ENCODE measurements at places on chromosomes 6 and 20. TPM values are rescaled to one million over a fixed set of nuclear protein-coding genes. Genes with fewer than 3 reads are reported as not detected.

Gene RBPJL
- not detected for total RNA-seq

Gene HCRTR2
- total RNA-seq = not detected

Gene CST3
- 131 TPM for total RNA-seq

Gene FAM120B
- total RNA-seq = 4.8 TPM

Gene FERMT1
- 0.56 TPM for total RNA-seq

Gene OPRL1
- total RNA-seq = 0.23 TPM

Gene GNL1
- total RNA-seq = 56.7 TPM

Gene PHACTR1
- total RNA-seq = 3.3 TPM

Gene ZBTB12
- total RNA-seq = 0.70 TPM

Gene TINAG
- not detected for total RNA-seq

Gene NRN1
- 37.3 TPM for total RNA-seq

Gene DLL1
- 2.2 TPM for total RNA-seq

Gene CGA
- total RNA-seq = not detected

Gene PROKR2
- not detected for total RNA-seq

Gene FLRT3
- 36.5 TPM for total RNA-seq

Gene AGER
- total RNA-seq = 0.41 TPM

Gene TLDC2
- not detected for total RNA-seq

Gene PRELID3B
- 53.4 TPM for total RNA-seq

Gene CDC5L
- 34.7 TPM for total RNA-seq

Gene KCNS1
- not detected for total RNA-seq

Gene KCNK5
- total RNA-seq = 0.58 TPM

Gene ZNF337
- total RNA-seq = 8.6 TPM

Gene TFAP2A
- 5.0 TPM for total RNA-seq

Gene NRSN1
- not detected for total RNA-seq

Gene C20orf144
- not detected for total RNA-seq

Gene ZC3H12D
- 0.10 TPM for total RNA-seq

Gene SAMD3
- total RNA-seq = not detected

Gene TREM2
- not detected for total RNA-seq

Gene CFAP61
- not detected for total RNA-seq

Gene APOBEC2
- not detected for total RNA-seq

Gene HMGCLL1
- total RNA-seq = not detected

Gene PBOV1
- not detected for total RNA-seq

Gene C20orf202
- not detected for total RNA-seq

Gene CYP21A2
- total RNA-seq = 0.48 TPM

Gene PREX1
- total RNA-seq = 2.8 TPM

Gene CHRNA4
- not detected for total RNA-seq

Gene TTBK1
- total RNA-seq = not detected

Gene ECI2
- 111 TPM for total RNA-seq

Gene PRSS16
- 3.4 TPM for total RNA-seq

Gene FAM209B
- not detected for total RNA-seq

Gene OR2B6
- not detected for total RNA-seq

Gene CST2
- not detected for total RNA-seq

Gene PRRT1
- 0.10 TPM for total RNA-seq

Gene TRERF1
- 5.2 TPM for total RNA-seq

Measured in H4 (cell line).